Endothelial cell of umbilical vein (primary cell): ENCODE measurements at places on chromosomes 3 and 15. TPM values are rescaled to one million over a fixed set of nuclear protein-coding genes. Genes with fewer than 3 reads are reported as not detected.

The GHSR gene
- total RNA-seq = not detected in 2 replicates

The ALDH1A2 gene
- 11.7 and 34.9 TPM in 2 replicates for total RNA-seq

The NMNAT3 gene
- 0.12 and 0.60 TPM in 2 replicates for total RNA-seq

The UCN2 gene
- not detected in 2 replicates for total RNA-seq

The TNFSF10 gene
- 18.5 and 31.2 TPM in 2 replicates for total RNA-seq

The ROBO2 gene
- 0.23 TPM in 1 of 2 replicates, not detected in the other for total RNA-seq

The SERINC4 gene
- 0.12 TPM in 1 of 2 replicates, not detected in the other for total RNA-seq

The SPTBN5 gene
- 19.0 and 19.2 TPM in 2 replicates for total RNA-seq

The PPP1R14D gene
- not detected in 2 replicates for total RNA-seq

The SYNPR gene
- not detected in 2 replicates for total RNA-seq

The FYCO1 gene
- total RNA-seq = 20.2 and 20.8 TPM in 2 replicates

The ST3GAL6 gene
- total RNA-seq = 17.7 and 35.9 TPM in 2 replicates

The GNAT1 gene
- 0.77 and 0.78 TPM in 2 replicates for total RNA-seq

The LRTM1 gene
- total RNA-seq = not detected in 2 replicates

The GOLGA6B gene
- not detected in 2 replicates for total RNA-seq

The ITGB5 gene
- 144 TPM in 2 replicates for total RNA-seq

The CLRN1 gene
- total RNA-seq = not detected in 2 replicates

The ROPN1B gene
- total RNA-seq = not detected in 2 replicates

The LMAN1L gene
- not detected in 2 replicates for total RNA-seq

The BSN gene
- 0.27 and 0.28 TPM in 2 replicates for total RNA-seq

The MYL3 gene
- not detected in 2 replicates for total RNA-seq

The PLD1 gene
- 75.6 and 108 TPM in 2 replicates for total RNA-seq

The ARGFX gene
- total RNA-seq = not detected in 2 replicates

The CIAO2A gene
- 55.3 and 59.2 TPM in 2 replicates for total RNA-seq

The GOLGA8T gene
- total RNA-seq = not detected in 2 replicates

The PLS1 gene
- total RNA-seq = 1.3 and 2.9 TPM in 2 replicates

The VEPH1 gene
- 136 and 142 TPM in 2 replicates for total RNA-seq

The DLEC1 gene
- not detected in 2 replicates for total RNA-seq

The MESP2 gene
- 0.42 TPM in 1 of 2 replicates, not detected in the other for total RNA-seq

The PCSK6 gene
- 0.69 and 0.72 TPM in 2 replicates for total RNA-seq

The GPR27 gene
- total RNA-seq = not detected in 2 replicates

The MYO5C gene
- 18.4 and 19.4 TPM in 2 replicates for total RNA-seq

The CCDC191 gene
- total RNA-seq = 3.8 and 4.9 TPM in 2 replicates

The AMOTL2 gene
- total RNA-seq = 145 and 167 TPM in 2 replicates

The TFDP2 gene
- total RNA-seq = 21.5 and 23.6 TPM in 2 replicates

The FBN1 gene
- 88.1 and 111 TPM in 2 replicates for total RNA-seq

The SUCLG2 gene
- total RNA-seq = 35.9 and 38.3 TPM in 2 replicates

The RTP3 gene
- not detected in 2 replicates for total RNA-seq

The ACKR4 gene
- 1.4 and 3.2 TPM in 2 replicates for total RNA-seq

The GPR62 gene
- 0.15 TPM in 1 of 2 replicates, not detected in the other for total RNA-seq

The RASGRP1 gene
- total RNA-seq = 0.38 TPM in 1 of 2 replicates, not detected in the other
